ENCODE measurements at places on chromosomes 1 and 21.

DNA sequence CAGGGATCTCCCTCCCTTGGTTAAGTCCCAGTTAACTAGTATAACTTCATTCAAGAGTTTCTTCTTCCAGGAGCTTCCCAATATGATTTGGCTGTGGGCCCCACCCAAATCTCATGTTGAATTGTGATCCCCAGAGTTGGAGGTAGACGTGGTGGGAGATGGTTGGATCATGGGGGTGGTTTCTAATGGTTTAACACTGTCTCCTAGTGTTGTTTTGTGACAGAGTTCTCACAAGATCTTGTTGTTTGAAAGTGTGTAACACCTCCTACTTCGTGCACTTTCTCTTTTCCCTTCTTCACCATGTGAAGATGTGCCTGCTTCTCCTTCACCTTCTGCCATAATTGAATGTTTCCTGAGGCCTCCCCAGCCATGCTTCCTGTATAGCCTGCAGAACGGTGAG, 251.8 kb upstream of the FGGY start:
- no peak for DNase-seq

GRCh38 chr1:229119161-229119560, 151.8 kb upstream of the RAB4A start:
- no peak for DNase-seq

DNA sequence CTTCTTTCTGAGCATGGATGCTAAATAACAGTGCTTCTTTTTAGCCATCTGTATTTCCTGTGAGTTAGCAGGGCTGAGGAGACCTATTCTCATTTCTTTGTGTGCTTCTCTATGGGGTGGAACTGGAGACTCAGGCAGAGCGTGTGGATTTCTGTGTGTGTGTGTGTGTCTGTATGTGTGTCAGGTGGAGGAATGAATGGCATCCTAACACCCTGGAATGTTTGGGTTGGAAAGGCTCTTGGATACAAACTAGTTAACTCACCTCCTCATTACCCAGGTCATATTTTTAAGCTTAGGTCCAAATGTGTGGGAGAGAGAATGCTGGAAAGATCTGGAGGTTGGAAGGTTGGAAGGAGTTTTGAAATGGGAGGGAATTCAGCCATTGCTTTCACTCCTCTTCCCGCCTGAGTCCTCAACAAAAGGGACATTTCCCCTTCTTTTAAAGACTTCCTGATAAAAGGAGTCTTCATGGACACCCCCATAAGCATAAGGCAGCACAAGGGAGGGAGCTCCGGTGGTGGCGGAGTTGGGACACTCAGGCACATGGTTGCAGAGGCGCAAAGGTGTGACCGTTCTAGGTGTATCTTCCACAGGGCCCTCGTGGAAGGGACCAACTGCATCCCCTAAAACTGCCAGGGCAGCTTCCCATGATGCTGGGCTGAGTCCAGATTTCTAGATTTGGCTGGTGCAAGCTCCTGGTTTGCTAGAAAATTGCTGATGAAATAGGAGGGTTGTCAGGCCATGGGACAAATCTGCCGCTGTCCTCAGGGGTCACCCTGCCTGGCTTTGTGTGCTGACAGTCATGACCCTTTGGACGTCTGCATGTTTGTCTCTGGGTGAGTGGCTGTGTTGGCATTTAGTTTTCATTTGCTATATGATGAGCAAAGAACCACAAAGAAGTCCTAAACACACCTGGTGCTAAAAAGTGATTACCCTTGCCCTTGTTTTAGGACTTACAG, 37.6 kb downstream of the MTARC1 start:
- no peak for DNase-seq

DNA sequence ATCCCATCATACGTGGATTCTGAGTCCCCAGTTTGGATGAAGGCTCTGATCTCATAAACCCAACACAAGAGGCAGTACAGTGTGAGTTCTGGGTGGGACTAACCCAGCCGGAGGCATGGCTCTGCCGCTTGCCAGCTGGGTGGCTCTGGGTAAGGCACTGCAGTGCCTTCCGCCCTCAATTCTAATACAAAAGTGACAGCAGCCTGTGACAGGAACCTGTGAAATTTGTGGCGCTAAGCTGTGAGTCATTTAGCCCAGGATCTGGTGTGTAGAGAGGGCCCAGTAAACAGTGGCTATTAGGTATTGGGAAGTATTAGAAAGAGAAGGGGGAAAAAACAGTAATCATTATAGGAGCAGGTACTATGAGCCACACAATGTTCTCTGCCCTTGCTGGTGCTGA, 23.3 kb downstream of the HSPG2 start:
- DNase-seq = no peak

DNA sequence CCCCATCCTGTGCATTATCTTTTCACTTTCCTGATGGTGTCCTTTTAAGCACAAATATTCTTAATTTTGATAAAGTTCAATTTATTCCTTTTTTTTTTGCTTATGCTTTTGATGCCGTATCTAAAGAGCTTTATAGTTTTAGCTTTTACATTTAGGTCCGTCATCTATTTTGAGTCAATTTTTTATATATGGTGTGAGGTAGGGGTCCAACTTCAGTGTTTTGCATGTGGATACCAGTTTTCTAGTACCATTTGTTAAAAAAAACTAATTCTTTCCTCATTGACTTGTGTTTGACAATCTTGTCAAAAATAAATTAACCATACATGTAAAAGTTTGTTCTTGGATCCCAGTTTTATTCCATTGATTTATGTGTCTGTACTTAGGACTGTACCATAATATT, 4.9 kb downstream of the MTF2 start:
- no peak for DNase-seq

- peak; percentile 77 for DNase-seq
These were observed 8.5 kb upstream of the ARHGAP29 start for GRCh38 chr1:94245747-94246438.

GRCh38 chr1:226985839-226986463, 45.9 kb downstream of the COQ8A start:
- DNase-seq = no peak

DNA sequence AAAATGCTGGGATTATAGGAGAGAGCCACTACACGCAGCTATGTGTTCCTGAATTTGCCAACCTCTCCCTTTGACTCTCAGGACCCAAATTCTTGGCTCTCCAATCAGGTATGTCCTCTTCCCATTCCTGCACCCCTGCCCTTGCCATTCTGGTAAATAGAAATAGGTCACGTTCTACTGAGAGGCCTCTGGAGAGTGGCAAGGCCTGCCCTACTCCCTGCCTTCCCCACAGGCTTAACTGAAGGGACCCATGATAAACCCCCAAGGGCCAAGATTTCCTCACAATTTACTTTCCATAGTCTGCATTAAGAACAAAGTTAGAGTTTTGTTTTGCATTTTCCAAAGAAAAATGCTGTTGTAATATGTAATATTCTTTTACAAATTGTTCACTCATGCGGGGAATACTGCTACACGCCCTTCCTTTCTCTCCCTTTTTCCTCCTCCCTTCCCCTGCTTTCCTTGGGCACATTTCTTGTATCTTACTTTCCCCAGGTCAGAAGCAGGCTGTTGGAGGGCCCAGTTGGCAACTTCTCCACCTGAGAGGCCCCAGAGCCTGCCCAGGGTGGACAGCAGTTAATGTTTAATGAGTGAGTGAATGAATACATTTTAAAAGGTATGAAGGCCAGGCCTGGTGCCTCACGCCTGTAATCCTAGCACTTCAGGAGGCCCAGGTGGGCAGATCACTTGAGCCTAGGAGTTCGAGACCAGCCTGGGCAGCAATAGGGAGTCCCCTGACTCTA, 33.9 kb upstream of the PUM1 start:
- no peak for DNase-seq

DNA sequence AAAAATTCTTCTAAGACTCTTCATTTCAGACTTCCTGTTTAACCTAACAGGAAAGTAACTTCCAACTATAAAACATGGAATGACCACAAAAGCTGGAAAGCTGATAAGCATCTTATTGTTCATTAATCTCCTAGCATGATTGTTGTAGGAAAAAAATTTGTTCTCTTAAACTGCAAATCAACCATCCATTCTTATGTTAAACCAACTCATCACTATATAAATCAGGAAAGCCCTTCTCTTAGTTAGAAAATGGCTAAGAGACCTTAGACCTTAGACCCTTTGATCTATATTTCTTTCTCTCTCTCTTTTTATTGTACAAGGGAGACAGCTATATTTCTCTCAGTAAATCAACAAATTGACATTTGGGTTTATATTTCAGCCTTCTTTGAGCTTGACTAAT, 101.4 kb downstream of the UBE2U start:
- no peak for DNase-seq

DNA sequence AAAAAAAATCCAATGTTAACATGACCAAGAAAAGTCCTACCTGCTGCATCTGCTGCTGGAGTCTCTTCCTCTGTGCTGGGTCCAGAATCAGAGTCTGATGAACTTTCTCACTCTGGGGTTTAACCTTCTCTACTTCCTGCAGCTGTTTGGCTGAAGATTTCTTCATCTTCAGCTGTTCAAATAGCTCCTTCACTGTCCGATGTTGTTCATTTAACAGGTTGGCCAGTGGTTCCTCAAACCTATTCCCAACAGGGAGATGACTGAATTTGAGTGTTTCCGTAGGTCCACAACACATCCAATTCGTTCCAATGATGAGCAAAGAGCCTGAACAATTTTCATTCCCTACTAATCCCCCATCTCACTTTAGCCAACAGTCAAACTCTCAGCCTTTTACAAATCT, 79.4 kb downstream of the GON4L start:
- DNase-seq = no peak

- DNase-seq = no peak
These were observed 231.3 kb downstream of the C1orf94 start for GRCh38 chr1:34408011-34408410.

DNA sequence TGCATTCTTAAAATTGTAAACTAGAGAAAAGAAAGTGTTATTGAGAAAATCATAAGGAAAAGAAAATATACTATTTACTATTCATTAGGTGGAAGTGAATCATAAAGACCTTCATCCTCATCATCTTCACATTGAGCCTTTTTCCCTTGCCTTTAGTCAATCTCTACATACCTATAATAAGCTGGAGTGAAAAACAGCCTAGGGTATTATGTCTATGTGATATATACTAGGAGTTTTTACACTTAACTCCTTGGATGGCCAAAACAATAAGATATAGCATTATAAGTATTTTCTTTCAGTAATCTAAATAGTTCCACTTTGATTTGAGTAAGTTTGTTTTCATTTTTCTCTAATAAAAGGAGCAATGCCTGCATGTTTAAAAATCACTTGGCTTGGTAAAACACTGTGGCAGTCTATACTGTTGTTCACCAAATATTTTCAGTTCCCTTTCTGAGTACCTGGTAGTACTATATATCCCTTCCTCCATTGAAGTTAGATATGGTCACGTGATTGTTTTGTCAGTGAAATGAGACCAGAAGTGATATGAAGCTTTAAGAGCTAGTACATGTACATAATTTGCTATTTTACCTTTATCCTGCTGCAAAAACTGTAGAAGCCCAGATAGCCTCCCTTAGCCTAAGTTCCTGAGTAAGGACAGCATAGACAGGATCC, 78.3 kb downstream of the CLEC20A start:
- no peak for DNase-seq

- DNase-seq = no peak
These were observed 57.1 kb downstream of the DDAH1 start for GRCh38 chr1:85407746-85408377.

DNA sequence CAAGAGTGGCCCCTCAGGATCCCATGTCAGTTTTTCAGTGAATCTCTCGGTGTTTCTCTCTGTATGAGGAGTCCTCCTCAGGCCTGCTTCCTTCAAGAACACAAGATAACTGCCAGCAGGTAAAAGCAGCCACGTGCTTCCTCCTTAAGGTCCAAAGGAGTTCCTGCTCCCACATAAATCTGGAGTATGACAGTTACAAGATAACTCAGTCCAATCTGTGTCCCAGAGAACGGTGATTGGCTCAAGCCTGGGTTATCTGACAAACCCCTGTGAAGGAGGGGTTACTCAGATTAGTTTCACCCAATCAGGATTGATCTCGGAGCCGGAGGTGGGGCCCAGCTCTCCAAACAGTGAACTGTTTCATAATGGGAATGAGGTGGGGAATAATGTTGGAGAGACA, 5.8 kb upstream of the ANKRD13C start:
- no peak for DNase-seq

GRCh38 chr1:159821171-159821867, 5.4 kb upstream of the SLAMF8 start:
- DNase-seq = no peak

GRCh38 chr1:152654110-152654509, 9.1 kb upstream of the LCE2D start:
- peak; percentile 28 for DNase-seq

DNA sequence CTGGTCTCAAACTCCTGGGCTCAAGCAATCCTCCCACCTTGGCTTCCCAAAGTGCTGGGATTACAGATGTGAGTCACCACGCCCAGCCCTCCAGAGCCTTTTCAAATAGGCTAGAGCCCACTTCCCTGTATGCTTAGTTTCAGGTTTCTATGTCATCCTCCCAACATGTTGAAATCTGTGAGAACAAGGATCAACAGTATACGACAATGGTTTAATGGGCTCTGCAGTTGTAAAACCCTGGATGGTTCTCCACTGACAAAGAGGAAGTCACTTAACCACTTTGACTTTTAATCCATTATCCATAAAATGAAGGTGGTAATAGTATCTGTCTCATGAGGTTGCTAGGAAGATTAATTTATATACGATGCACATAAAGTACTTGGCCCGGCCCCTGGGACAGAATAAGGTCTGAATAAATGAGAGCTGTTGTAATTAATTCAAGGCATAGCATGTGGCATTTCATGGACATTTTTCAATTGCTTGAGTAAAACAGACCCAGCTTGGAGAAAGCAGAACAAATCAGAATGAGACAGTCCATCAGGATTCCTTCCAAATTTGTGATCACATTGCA, 113.9 kb upstream of the ZNF648 start:
- DNase-seq = no peak

- DNase-seq = no peak
These were observed 70.0 kb upstream of the KCNJ15 start for GRCh38 chr21:38186661-38187270.

DNA sequence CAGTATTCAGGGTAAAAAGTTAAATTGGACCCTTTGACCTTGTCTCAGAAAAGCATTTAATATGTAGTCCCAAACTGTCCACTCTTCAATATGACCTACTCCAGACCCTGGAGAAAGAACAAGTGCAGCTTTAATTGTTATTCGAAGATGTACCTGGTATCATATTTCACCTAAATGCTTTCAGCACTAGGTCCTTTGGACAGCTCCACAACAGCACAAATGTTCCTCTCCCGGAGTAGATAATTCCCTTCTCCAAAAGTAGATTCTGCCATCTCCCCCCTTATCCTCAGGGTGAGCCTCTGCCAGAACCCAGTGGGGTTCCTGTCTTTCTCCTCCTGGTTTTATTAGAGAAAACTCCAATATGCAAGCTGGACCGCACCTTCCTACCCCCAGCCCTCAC, 104.5 kb upstream of the AJAP1 start:
- DNase-seq = no peak

- DNase-seq = no peak
These were observed 1814.0 kb downstream of the PLA2G4A start for GRCh38 chr1:188642704-188643103.

- DNase-seq = no peak
These were observed 35.0 kb downstream of the RAP1GAP start for GRCh38 chr1:21633992-21634805.

DNA sequence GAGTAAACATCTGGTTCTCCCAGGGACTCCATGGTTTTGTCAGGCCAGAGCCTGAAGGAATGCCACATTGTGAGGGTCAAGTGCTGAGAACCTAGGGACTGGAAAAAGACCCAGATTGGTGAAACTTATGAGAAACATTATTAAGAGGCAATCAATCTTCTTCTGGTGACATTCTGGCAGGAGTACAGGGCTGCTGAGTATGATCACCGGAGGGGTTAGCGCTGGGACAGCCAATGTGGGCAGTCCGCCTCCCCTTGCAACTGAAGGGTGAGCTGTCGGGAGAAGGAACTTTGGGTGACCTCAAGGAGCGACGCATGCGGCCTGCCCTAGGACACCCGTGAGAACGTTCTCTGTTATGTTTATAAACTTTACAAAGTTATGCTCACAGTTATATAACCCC, 429.0 kb downstream of the LMO4 start:
- peak; percentile 15 for DNase-seq
